K562 (cell line): ENCODE measurements at places on chromosomes 2 and 18. TPM values are rescaled to one million over a fixed set of nuclear protein-coding genes. Genes with fewer than 3 reads are reported as not detected.

DNA sequence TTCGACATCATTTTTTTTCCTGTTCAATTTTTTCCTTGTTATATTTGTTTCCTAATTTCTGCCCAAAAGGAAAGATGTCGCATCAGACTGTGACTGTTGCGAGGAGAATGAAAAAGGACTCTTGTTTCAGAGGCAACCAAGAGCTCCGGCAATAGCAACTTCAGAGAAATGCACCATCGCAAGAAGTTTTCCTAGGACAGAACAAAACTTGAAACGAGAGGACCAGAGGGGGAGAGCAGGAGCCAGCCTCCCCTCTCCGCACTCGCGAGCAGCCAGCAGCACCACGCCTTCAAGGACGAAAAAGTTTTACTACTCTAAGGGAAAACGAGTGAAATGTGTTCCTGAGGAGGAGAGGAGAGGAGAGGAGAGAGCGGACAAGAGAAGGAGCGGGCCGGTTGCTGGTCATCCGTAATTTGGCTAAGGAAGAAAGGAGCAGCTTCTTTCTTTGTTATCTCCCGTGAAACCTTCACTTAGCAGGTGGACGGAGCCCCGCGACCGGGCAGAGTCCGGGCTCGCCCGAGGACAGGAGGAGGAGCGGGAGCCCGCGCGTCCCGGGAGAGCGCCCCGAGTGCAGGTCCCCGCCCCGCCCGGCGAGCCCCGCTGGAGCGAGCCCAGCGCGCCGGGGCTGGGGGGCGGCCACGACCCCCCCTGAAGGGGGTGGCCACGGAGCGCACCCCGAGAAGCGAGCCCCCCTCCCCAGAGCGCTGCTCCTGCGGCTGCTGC, 744 bp downstream of the POU3F3 start:
- H3K4me1 ChIP-seq, result peaks cover 7% of the 10 kb centered on the region; the same call in 1 of the 2 replicates
- H3K4me3 ChIP-seq, result no peak overlapping the region
- no peak overlapping the region for H3K27ac ChIP-seq

DNA sequence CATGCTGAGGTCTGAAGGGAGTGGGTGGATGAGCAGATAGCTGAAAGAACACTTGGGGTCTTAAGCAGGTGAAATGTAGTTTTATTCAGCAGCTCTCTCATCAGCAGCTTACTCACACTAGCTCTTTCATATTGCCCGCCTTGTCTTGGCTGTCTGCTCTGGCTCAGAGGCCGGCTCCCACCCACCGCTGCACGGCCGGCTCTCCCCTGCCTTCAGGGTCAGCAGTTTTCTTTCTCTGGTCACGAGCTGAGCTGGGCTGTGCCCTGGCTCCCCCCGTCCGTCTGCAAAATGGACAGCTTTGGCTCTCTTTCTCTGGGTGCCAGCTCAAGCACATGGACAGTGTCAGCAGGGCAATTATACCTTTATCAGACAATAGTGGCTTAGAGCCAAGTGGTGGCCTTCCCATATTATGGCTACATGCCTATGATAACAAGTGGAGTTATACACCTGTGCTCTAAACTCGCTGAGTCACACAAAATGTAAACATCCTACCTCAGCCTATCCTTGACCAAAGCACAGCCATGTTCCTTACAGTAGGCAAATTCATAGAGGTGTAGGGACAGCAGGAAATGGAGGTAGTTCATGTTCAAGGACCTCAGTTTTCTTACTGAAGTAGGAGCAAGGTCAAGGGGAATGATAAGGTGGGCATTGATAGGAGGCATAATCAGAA, 224.8 kb downstream of the SOCS6 start:
- H3K36me3 ChIP-seq, result no peaks in the 10 kb centered on the region
- no peaks in the 10 kb centered on the region for H3K27me3 ChIP-seq

DNA sequence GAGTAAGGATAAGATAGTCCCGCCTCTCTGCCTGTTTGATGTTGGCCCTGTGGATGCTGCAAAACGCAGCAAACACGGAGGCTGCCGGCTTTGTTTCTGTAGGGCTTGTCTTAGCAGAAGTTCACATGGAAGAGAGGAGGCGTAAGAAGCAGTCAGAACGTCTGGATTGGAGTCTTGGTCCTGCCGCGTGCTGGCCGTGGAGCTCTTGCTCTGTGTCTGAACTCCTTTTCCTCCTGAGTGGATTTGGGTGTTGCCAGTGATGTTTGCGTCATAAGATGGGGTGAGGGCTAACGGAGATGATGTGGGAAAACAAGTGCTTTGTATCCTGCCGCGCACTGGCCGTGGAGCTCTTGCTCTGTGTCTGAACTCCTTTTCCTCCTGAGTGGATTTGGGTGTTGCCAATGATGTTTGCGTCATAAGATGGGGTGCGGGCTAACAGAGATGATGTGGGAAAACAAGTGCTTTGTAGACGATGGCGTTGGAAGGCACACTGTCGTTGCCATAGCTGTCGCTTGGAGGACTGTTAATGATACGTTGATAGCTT, 240.9 kb downstream of the AGAP1 start:
- no peaks in the 10 kb centered on the region for H3K36me3 ChIP-seq
- H3K4me3 ChIP-seq, result no peak overlapping the region
- no peak for DNase-seq
- H3K4me1 ChIP-seq, result no peaks in the 10 kb centered on the region
- H3K27me3 ChIP-seq, result no peaks in the 10 kb centered on the region

DNA sequence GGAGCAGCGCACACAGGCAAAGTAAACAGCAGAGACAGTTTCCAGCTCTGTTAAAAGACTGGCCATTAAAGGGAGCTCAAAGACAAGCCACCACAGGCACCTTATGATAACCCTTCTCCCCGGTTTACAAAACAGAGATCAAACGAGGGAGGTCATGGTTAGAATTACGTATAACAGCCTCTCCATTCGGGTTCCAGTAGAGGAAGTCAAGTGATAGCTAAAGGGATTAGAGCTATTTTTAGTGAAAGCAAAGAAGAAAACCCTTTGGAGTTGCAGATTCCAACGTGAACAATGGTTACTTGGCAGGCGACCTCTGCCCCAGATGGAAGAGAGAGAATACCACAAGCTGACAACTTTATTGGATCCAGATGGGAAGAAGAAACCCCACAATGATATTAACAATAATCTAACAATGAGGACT, 31.2 kb upstream of the EDAR start:
- no peak overlapping the region for H3K27ac ChIP-seq
- H3K36me3 ChIP-seq, result no peaks in the 10 kb centered on the region
- no peaks in the 10 kb centered on the region for H3K4me1 ChIP-seq

GRCh38 chr2:120473522-120474271, 127.8 kb downstream of the INHBB start:
- DNase-seq, result no peak
- H3K36me3 ChIP-seq, result no peaks in the 10 kb centered on the region
- no peaks in the 10 kb centered on the region for H3K4me1 ChIP-seq
- H3K27ac ChIP-seq, result no peak overlapping the region
- no peak overlapping the region for H3K4me3 ChIP-seq

- DNase-seq, result no peak
- H3K27me3 ChIP-seq, result peaks cover 73% of the 10 kb centered on the region
- H3K27ac ChIP-seq, result no peak overlapping the region
- no peak overlapping the region for H3K4me3 ChIP-seq
These were observed 2.9 kb downstream of the TBR1 start for GRCh38 chr2:161418715-161419637.

GRCh38 chr2:45439788-45440773, 171.0 kb downstream of the SRBD1 start:
- DNase-seq, result peak; percentile 21
- H3K4me1 ChIP-seq, result peaks cover 20% of the 10 kb centered on the region; the same call in 2 of the 3 replicates
- H3K27ac ChIP-seq, result no peak overlapping the region; the same call in 2 of the 3 replicates
- H3K4me3 ChIP-seq, result no peak overlapping the region

DNA sequence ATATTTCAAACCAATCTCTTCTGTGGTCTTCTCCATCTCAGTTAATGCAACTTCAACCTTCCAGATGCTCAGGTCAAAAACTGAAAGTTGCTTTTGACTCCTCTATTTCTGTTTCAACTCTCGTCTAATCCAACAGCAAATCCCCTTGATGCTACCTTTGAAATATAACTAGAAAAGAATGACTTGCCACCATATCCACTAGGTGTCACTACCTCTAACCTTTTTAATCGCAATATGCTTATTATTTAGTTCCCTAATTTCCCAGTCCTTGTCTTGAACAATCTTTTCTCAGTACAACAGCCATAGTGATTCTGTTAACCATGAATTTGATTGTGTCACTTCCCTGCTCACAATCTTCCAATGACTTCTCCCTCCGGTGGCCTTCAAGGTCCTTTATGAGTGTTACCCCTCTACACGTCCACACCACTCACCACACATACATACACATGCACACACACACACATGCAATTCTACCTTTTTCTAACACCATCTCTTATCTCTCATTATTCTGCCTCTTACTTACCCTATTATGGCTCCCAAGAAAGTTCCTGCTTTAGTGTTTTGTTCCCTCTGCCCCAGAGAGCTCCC, 245.5 kb upstream of the KCNJ3 start:
- no peak overlapping the region for H3K27ac ChIP-seq
- no peaks in the 10 kb centered on the region for H3K4me1 ChIP-seq
- no peaks in the 10 kb centered on the region for H3K27me3 ChIP-seq
- H3K4me3 ChIP-seq, result no peak overlapping the region
- no peaks in the 10 kb centered on the region for H3K36me3 ChIP-seq
- no peak for DNase-seq

DNA sequence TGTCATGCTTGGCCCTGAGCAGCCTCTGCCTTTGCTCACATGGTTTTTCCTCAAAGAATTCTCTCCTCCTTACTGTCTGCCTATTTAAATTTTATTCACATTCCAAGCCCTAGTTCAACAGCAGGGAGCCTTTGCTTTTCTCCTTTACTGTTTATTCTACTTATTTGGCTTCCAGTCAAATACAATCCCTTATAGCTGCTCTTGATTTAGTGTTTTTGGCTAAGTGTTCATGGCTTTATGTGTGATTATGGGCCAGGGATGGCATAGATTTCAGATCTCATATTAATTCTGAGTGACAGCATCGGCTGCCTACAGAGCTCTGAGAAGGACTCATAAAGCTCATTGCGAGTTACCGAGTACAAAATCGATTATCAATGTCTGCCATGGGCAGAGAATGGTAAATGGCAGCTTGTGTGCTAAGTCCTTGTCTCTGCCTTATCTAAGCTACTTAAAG, 106.7 kb downstream of the METTL8 start:
- H3K27ac ChIP-seq, result no peak overlapping the region
- no peak for DNase-seq
- H3K36me3 ChIP-seq, result peaks cover 26% of the 10 kb centered on the region; the same call in 1 of the 3 replicates
- H3K4me1 ChIP-seq, result no peaks in the 10 kb centered on the region

GRCh38 chr2:65050931-65051330, 5.3 kb upstream of the CEP68 start:
- no peaks in the 10 kb centered on the region; the same call in 2 of the 3 replicates for H3K36me3 ChIP-seq
- H3K27me3 ChIP-seq, result no peaks in the 10 kb centered on the region
- DNase-seq, result no peak
- H3K27ac ChIP-seq, result no peak overlapping the region
- peaks cover 3% of the 10 kb centered on the region; the same call in 1 of the 3 replicates for H3K4me1 ChIP-seq

DNA sequence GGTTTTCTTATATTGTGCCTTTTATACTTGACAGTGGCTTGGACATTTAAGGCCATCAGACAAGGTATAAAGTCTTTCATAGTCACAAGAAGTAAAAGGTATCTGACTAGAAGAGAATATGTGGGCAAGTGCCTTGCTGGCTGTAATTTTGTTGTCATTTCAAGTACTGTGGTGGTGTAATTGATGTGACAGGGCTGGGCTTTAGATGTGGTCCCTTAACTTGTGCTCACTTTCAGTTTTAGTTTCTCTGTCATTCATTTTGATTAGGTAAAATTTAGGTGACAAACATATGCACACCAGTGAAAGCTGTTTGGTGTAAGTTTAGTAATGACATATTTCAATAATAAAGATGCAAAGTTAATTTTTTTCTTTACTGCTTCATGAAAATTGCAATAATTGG, 31.2 kb upstream of the TBR1 start:
- H3K4me1 ChIP-seq, result no peaks in the 10 kb centered on the region
- H3K27ac ChIP-seq, result no peak overlapping the region
- no peak overlapping the region for H3K4me3 ChIP-seq
- H3K27me3 ChIP-seq, result no peaks in the 10 kb centered on the region
- DNase-seq, result no peak

DNA sequence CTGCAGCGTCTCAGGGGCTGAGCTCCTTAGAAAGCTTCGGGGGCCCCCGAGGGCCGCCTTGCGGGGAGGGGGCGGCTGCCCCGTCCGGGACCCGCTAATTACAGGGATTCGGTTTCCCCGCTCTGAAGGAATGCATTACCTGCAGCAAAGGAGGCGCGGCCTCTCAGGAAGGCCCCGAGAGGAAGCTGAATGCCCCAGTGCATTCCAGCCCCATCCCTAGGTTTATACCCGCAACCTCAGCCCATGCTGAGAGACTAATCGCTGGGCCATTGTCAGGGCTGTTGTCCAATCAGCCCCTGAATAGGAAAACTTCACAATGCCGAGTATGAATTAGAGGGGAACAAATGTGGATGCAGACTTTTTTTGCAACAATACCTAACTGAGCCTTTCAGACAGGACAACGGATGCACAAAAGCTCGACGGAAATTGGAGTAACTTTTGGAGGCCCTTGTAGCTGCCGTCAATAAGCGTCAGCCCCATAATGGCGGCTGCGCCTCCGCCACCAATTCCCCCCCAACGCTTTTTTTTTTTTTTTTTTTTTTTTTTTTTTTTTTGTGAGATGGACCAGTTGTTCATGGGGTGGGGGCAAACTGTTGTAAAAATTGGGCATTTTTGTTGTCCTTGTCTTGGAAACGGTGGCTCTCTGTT, 138.6 kb upstream of the SIX3 start:
- peaks cover 10% of the 10 kb centered on the region; the same call in 1 of the 2 replicates for H3K4me1 ChIP-seq
- no peak overlapping the region for H3K27ac ChIP-seq
- H3K36me3 ChIP-seq, result no peaks in the 10 kb centered on the region
- no peak for DNase-seq

DNA sequence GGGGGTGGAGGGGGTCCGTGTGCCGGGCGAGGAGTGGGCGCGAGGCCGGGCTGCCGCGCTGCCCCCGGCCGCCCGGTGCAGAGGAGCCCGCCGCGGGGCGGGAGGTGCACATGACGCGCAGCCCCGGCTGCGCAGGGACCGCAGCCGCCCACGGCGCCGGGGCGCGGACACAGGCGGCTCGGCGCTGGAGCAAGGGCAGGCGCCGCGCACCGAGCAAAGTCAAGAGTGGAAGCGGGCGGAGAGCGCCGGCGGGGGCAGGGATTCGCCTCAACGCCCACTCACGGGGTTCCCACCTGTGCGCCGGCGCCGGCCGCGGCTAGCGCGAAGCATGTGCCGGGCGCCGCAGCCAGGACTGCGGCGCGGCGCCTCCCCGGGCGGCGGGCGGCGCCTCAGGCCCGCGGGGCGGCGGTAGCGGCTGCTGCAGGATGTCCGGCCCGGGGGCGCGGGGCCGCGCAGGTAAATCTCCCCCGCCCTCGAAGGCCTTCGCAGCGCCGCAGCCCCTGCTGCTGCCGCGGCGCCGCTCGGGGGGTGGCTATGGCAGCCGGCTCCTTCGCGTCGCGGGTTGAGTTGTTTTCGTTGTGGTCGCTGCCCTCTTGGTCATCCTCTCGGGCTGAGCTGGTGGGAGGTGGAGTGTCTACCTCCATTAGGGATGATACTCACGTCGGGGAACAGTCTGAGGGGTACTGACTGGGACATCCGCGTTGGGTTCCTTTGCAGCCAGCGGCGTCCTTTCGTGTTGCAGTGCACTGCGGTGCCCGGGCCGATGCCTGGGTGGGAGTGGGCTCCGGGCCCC, 216.3 kb upstream of the DTNA start:
- no peaks in the 10 kb centered on the region for H3K27me3 ChIP-seq
- no peaks in the 10 kb centered on the region for H3K4me1 ChIP-seq
- H3K36me3 ChIP-seq, result no peaks in the 10 kb centered on the region
- H3K4me3 ChIP-seq, result no peak overlapping the region
- no peak for DNase-seq
- H3K27ac ChIP-seq, result no peak overlapping the region

The CRYBA2 gene
- 0.51 and 0.81 TPM in 2 replicates for total RNA-seq

The EMX1 gene
- 0.18 TPM in 1 of 2 replicates, not detected in the other for total RNA-seq

The WDR7 gene
- 6.6 and 7.4 TPM in 2 replicates for total RNA-seq

The TCF7L1 gene
- total RNA-seq, result 0.11 and 0.13 TPM in 2 replicates

The PID1 gene
- 0.20 TPM in 1 of 2 replicates, not detected in the other for total RNA-seq

The C2orf66 gene
- total RNA-seq, result not detected in 2 replicates
